Activated T-cell treated with anti-CD3 and anti-CD28 coated beads for 48 hours (primary cell): ENCODE measurements at places on chromosomes 5 and 9.
A peak's percentile ranks its signal among the peaks of the same experiment; 100 is the strongest.

DNA sequence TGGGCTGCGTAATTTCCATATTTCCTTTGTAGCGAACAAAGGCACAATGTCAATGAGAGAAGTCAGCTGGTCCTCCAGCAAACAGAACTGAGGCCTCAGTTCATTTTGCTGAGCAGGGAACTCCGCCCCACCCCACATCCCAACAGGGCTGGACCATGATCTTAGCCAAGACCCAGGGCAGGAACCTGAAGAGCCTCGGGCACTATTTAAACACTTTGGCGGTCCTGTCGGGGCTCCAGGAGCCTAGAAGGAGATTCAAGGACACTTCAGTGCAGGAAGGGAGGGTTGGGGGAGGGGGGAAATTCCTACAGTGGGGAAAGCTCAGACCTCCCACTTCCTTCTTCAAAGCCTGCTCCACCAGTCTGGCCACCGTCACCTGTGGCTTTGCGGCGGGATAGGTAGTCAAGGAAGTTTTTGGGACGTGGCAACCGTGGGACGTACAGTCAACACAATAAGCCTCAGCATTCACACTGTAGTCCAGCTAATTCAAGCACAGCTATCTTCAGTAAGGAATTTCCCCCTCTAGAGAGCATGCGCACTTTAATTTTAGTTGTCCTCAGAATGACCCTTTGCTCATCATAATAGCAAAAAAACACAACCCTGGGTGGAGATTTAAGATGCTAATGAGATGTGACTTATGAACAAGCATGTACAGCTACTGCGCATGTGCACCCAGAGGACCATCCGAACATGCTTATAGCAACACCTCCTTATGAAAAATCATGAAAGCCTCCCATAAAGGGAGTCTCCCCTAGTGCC, 30.9 kb downstream of the S1PR3 start:
- DNase-seq: no peak

DNA sequence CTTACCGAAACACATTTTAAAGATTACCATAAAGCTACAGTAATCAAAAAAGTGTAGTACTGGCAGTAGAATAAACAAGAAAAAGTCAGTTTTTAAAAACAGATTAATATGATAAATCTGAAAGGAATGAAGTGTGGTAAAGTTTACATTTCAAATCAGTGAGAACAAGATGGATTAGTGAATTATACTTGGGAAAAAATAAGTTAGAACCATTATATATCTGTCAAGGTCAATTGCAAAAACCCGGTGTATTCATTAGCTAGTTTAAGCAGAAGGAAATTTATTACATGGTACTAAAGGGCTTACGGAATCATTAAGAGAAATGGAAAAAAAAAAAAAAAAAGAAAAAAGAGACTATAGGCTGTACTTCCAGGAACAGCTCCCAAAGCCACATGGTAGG, 164.3 kb downstream of the MUSK start:
- DNase-seq: no peak

GRCh38 chr5:99445805-99446204, 517.0 kb upstream of the CHD1 start:
- DNase-seq: no peak

GRCh38 chr9:3980212-3980611, 319.7 kb downstream of the GLIS3 start:
- DNase-seq: no peak

DNA sequence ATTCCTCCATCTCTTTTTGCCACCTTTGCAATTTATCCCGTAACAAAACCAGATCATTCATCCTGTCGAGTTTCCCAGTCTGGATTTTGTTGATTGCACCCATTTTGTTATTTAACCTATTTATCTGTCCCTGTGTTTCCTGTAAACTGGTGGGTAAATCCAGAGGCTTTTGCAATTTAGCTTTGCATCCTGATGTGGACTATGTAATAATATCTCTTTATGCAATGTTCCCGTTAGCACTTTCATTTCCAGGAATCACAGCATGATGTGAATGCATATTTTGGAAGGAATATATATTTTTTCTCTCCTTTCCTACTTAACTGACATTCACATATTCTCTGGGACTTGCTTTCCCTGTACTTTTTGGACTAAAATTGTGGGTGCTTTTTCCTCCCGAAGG, 240.3 kb upstream of the GAS1 start:
- no peak for DNase-seq

DNA sequence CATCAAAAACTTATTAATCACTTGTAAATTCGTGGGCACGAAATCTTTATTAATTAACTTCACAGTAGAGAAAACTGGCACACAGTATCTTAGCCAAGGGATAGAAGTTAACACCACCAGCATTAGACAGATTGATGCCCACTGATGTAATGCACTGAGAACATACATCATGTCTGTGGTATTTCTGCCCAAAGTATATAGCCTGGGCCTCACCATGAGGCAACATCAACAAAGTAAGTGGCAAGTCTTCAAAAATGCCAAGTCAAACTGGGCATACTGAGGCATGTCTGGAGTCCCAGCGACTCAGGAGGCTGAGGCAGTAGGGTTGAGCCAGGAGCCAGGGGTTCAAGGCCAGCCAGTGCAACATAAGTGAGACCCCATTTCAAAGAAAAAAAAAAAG, 79.5 kb downstream of the GLIS3 start:
- no peak for DNase-seq

DNA sequence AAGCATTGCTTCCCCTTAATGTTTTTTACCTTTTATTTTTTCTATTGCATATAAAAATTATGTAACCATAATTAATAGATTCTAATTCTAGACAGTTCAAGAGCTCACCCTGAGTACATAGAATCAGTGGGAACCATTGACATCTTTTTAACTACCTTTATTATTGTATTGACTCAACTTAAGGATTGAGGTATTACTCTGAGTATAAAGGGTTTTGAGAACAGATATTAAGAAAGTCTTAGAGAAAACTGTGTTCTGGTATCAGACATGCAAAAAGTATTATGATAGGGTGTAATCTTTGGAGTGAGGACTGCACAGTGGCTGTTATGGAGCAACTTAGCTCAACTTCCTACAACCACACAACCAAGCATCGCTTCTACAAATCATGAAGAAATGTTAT, 8.9 kb downstream of the SPEF2 start:
- DNase-seq: no peak

DNA sequence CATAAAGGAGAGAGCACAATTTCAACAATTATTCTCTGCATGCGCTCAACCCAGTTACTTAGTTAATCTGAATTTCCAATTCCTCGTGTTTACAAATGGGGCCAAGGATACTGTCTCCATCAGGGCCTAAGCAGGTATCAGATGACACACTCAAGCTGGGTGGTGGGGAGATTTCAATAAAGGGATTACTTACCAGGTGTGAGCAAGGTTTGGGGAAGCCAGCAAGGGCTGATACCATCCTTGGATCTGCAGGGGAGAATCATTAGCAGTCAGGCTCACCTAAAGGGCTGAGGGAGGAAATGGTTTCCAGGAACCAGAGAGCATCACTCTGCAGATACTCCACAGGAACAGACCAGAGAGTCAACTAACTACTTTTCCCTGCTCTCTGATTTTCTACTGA, 487.1 kb downstream of the NTRK2 start:
- DNase-seq: no peak

DNA sequence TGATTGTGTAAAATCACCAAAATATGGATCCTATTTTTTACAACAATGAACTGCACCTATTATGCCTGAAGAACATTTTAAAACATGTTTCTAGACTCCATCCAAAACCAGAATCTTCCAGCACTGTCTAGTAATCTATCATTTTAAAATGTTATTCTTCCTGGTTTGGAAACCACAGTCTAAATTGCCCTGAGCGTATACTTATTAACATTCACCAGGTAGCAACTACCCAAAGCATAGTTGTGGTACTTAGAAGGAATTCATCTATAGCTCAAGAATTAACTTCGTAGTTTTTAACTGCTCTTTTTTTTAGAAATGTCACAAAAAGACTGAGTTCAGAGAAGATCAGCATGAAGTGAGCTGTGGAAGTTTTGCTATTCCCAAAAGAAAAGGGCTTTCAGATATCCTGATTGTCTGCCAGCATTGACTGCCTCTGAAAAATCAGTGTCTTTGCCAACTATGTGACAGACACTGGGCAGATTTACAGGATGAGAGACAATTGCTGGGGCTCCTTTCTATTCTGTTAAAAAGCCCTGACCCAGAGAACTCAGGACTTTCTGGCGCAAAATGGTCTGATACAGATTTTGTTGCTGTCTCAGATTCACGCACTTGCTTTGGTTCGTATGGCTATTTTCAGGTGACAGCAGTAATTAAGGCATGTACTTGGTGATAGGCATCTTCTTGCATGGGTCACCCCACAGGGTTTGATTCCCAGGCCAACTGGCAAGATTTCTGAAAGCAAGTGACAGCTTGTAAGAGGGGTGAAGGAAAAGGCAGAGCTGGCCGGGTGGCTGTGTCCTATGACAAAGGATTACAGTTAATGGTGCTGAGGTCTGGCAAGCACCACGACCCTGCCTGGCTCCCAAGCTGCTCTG, 152.5 kb upstream of the RAI14 start:
- no peak for DNase-seq

DNA sequence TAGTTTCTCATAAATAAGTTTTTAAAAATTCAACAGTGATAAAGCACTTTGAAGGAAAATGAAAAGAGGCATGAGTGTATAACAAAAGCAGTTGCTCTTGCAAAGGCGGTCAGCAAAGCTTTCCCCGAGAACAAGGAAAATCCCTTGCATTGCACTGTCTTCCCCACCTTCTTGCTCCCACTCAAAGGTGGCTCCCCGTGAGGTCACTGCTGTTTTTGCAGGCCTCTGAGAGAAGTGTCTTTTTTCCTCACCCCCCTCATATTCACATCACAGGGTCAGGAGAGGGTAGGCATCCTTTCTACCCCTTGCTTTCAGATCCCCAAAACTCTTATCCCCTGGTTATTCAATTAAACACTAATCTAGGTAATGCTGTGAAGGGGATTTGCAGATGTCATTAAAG, 15.2 kb upstream of the SLC36A1 start:
- DNase-seq: no peak

GRCh38 chr5:52657247-52657645, 130.5 kb upstream of the ITGA1 start:
- DNase-seq: no peak

DNA sequence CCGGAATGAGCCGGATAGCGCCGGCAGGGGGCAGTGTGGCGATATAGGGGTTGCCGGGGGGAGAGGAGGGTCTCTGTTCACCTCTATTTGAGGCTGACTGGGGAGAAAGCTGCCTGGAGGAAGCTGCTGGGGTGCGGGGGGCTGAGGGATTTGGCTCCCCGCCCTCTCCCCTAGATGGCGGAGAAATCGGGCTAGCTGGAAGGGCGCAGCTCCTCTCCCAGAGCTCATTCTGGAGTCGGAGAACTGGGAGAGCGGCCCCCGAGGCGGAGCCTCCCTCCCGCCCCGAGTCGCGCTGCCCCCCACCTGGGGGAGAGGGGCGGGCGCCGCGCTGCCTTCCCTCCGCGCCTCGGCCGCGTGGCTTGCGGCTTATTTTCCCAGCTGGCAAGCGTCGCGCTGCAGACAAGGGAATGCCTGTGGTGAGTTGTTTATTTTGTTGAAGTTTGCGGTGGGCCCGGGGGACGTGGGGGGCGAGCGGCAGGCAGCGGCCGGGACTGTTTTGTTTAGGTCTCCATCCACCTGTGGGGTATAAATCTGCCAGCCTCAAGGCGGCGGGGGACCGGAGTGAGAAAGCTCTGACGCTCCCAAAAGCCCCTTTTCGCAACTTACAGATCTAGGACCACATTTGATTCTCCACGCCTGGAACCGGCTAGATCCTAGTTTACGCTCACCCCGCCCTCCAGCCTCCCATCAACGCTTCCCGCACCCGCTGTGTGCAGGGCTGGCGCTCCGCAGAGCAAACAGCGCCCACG, 4.1 kb upstream of the RGMB start:
- peak; percentile 26 for DNase-seq

GRCh38 chr5:124948754-124949275, 202.4 kb upstream of the ZNF608 start:
- DNase-seq: no peak

GRCh38 chr5:18544421-18544820, 910.2 kb downstream of the TAF11L14 start:
- DNase-seq: no peak

DNA sequence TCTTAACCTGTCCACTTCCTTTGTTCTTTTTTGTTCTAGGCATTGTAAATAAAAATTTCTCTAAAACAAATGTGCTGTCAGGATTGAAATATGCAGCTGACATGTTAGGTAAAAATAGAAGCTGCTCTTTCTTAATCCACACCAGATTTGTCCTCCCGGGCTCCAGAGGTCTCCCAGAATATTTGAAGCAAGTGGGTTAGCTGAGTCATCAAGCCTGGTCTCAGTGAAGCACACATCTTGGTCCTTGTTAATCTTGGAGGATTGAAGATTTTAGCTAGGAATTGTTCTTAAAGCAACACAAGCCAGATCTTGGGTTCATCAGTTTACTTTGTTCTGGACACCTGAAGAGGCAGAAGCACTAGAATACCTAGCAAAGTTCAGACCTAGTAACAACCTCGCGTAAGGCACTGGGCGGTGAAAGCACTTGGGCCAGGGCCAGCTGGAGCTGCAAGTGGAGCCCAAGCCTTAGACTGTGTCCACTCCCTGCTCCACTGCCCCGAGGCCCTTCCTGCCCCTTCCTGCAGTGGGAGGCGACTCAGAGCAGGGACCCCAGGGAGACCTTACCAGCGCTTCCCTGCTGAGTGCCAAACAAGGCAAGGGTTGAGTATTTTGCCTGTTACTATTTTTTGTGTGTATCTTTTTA, 36.5 kb downstream of the HABP4 start:
- DNase-seq: no peak

DNA sequence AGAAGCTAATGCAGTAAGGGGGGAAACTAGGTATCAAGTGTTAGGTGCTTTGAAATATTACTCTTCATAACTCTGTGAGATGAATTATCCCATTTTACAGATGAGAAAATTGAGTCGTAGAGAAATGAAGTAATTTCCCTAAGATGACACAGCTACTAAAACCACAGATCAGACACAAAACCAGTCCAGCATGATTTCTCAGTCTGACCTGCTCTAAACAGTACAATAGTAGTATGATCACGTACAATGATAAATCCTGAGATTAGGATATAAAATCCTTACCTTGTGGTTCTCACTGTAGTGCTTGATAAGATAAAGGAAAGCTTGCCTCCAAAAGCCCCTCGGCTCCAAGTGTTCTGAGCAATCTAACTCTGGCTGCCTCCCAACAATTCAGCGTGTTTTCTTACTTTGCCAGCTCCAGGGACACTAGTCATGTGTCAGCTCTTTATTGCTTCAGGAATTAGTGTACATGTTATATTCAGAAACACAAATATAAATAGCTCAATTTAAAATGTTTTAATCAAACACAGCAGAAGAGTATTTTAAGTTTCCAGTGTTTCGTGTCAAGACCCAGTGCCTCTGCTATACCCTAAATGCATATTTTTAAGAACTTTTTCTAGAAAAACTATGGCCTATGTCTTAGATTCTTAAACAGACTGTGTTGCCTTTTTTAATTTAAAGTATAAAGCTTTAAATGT, 243.6 kb downstream of the DENND1A start:
- no peak for DNase-seq

DNA sequence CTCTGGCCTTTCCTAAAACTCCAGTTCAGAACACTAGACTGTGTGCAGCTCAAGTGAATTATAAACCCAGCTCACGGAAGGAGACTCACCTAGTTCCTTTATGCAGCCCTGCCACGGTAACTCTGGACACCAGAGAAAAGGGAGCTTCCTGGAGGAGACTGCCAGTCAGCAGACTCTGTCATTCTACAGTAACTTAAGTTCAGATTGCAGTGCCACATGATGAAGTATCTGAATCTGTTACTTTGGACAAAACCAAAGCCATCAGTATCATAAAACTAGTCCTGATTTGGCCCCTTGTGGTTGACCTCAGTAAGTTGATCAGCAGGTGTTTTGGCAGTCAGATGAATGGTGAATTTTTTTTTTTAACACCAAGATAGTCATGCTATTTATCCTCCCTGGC, 2.7 kb downstream of the MTRR start:
- DNase-seq: no peak

- DNase-seq: no peak
Measured at GRCh38 chr5:67035098-67035740, 161.4 kb downstream of the CD180 start.
